AG10803 (cell line): ENCODE measurements at places on chromosomes 12 and 14.

DNA sequence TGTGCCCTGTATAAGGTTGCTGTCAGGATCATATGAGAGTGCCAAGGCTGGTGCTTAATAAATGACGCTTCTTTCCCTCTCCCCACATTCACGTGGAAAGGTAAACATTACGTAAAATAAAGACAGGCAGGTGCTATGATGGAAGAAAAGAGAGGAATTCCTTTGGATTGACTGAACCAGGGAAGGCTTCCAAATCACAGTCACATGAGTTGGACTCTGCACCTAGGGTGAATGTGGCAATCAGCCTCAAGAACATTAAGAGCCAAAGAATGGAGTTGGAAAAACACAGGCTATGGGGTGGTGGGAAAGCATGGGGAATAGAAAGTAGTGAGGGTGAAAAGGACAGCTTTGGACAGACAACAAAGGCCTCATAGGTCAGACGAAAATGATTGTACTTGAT lies 473.1 kb downstream of the VRK1 start:
- DNase-seq, result no peak

- DNase-seq, result no peak
Observed at GRCh38 chr12:132138941-132139871, 4.9 kb downstream of the DDX51 start.

DNA sequence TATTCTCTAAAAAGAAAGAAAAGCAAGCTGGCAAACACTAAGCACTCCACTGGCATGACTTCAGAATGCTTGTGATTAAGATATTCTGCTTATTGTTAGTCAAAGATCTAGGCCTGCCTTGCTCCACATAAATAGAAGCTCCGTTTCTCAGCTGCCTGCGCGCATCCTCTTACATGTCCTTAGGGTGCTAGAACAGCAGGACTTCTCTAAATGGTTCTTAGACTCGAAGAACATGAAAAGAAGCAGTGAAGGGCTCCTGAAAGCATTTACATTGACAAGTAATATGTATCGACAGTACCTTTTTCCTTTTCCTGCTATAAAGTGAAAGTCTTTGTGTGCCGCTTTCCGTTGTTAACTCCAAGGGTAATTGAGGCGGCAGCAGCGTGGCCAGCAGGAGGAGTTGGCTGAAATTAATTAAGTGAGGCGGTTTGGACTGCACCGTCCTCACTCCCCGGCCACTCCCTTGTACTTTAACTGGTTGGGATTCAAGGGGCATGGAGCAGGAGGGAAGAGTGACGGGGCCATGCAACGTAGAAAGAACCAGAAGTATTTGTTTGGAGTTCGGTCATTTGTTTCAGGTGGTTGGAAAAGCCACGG lies 34.2 kb upstream of the OTX2 start:
- no peak for DNase-seq

DNA sequence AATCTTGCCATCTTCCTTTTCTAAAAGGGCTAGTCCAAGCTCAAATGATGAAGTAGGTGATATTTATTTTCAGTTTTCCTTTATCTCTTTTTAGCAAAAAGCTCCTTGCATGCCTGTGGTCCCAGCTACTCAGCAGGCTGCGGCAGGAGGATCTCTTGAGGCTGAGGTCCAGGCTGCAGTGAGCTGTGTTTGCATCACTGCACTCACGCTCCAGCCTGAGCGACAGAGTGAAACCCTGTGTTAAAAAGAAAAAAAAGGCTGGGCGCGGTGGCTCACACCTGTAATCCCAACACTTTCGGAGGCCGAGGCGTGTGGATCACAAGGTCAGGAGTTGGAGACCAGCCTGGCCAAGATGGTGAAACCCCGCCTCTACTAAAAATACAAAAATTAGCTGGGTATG lies 5.0 kb downstream of the TMEM116 start:
- no peak for DNase-seq

DNA sequence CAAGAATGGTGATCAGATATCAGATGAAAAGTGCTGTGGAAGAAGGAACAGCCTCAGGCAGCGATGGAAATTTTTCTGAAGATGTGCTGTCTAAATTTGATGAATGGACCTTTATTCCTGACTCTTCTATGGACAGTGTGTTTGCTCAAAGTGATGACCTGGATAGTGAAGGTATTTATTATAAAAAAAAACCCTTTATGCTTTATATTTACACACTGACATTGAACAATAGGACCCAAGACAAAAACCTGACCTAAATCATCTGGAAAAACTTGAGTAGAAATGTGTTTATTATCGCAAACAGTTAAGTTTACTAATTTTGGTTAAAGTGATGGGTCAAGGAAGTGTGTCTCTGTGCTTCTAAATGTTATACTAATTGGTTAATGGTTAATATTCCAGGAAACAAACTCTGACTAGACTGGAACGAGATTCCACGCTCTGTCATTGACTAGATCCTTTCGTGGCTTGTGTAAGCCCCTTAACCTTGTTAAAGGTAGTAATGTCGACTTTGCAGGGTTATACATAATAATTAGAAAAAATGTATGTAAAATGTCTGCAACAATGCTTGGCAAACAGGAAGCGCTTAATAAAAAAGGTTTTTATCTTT lies 62.7 kb downstream of the LRRK2 start:
- DNase-seq, result no peak

DNA sequence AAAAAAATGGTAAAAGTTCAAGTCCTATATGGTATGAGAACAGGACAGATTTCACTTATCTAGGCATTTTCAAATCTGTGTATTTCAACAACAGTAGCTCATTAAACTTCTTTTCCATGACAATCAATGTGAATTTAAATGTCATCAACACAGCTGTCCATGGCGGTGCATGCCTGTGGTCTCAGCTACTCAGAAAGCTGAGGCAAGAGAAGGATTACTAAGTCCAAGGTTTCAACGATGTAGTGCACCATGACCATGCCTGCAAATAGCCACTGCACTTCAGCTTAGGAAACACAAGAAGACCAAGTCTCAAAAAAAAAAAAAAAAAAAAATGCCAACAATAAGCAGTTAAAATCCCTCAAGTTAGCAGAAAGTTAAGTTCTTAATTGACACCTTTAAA lies 214.6 kb downstream of the C12orf50 start:
- DNase-seq, result peak; percentile 31

- no peak for DNase-seq
Observed at GRCh38 chr14:21248338-21248737, 20.9 kb downstream of the HNRNPC start.

GRCh38 chr12:15693228-15693911 lies 95.8 kb downstream of the EPS8 start:
- no peak for DNase-seq

GRCh38 chr14:67646131-67646530 lies 26.4 kb downstream of the ARG2 start:
- DNase-seq, result no peak

GRCh38 chr12:107351109-107351508 lies 257.8 kb upstream of the CRY1 start:
- DNase-seq, result no peak

- peak; percentile 12 for DNase-seq
Observed at GRCh38 chr14:62181591-62181990, 419.4 kb downstream of the SNAPC1 start.

DNA sequence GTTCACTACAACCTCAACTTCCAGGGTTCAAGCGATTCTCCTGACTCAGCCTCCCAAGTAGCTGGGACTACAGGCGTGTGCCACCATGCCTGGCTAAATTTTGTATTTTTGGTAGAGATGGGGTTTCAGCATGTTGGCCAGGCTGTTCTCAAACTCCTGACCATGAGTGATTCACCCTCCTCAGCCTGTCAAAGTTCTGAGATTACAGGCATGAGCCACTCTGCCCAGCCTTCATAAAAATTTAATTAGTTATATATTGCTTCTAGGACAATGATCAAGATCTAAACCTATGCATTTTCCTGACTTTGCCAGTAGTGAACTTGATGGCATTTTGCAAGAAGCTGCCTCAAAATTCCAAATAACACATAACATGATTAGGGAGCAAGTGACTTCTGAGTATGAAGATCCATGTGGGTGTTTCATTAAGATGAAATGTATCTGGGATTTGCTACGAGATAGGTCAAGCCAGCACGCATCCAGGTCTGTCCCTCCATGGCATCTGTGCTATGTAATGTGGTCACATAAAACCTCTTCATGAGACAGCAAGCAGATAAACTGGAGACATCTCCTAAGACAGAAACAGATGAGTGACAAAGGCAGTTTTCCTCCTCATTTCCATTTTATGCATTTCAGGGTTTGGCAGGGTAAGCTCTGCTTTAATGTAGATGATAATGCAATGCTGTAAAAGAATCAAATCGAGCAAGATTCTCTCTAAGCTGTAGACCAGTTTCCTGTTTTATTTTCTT lies 319.4 kb upstream of the ATP2B1 start:
- DNase-seq, result peak; percentile 30

DNA sequence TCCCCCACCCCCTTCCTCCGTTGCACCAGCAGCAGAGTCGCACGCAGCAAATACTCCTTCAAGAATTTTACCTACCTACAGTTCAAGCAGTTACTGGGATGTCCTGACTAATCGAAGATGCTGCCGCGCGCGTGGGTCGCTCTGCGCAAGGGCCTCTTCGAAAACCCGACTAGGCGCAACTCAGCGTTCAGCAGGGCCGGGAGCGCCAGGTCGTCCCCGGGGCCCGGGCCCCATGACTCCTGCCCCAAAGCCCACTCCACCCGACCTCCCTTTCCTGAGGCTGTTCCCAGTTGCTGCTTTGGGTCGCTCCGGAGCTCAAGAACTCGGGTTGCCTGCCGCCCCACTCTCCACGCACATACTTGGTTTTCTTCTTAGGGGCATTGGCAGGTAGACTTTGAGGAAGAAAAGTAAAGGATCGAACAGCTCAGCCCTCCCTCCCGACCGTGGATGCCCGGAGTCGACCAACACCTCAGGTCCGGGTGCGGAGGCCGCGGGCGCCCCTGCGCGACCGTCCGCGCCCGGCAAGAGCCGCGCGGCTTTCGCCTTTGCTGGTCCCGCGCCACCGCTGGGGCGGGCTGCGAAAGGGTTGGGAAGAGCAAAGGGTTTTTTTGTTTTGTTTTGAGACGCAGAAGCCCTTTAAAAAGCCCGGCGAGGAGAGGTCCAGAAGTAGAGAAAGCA lies 1.9 kb downstream of the BMP4 start:
- DNase-seq, result peak; percentile 13

DNA sequence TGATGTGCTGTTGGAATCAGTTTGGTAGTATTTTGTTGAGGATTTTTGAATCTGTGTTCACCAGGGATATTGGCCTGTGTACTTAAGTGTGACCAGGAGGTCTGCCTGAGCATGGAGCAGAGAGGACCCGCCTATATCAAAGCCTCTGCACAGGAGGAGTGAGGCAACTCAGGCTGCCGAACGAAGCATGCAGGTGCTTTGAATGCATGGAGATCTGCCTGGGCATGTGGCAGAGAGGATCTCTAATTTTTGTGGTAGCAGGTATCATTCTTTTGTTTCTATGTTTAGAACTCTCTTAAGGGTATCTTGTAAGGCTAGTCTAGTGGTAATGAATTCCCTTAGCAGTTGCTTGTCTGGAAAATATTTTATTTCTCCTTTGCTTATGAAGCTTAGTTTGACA lies 26.9 kb downstream of the RAB3IP start:
- no peak for DNase-seq

GRCh38 chr12:6953442-6954315 lies 2.5 kb downstream of the PTPN6 start:
- DNase-seq, result no peak
